ENCODE measurements at places on chromosomes 4 and X.
A peak's percentile ranks its signal among the peaks of the same experiment; 100 is the strongest.

GRCh38 chr4:171582961-171583581, 230.1 kb upstream of the GALNTL6 start:
- DNase-seq = no peak

- no peak for DNase-seq
Measured at GRCh38 chr4:139202991-139203390, 26.0 kb upstream of the ELF2 start.

DNA sequence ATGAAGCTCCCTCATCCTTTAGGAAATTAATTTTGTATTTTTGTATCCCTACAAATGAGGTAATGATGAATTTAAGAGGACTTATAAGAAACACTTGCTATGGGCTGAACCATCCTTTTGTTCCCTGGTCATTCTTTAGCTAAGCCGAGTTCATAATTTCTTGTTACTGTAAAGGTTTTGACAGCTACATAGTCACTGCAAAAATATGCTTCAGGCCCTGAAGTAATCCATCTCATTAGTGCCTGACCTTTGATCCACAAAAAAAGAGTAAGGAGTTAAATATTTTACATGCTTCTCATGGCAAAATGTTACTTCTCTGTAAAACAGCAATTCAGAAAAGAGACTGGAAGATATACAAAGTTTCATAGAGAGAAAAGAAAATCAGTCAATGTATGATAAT, 290.6 kb upstream of the SLIT2 start:
- DNase-seq = peak; percentile 88

DNA sequence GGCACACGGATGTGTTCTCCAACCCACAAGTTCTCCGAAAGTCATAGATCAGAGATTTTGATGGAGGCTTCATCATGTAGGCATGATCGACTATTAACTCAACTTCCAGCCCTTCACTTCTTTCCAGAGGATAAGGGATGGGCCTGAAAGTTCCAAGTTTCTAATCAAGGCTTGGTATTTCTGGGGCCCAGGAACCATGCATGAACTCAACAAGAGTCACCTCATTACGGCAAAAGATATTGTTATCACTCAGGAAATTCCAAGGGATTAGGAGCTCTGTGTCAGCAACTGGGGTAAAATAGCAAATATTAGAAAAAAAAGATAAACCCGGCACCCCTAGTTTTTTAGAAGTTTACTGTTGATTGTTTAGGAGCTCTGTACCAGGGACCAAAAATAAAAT, 240.1 kb upstream of the PPP1R2C start:
- no peak for DNase-seq

GRCh38 chr4:10521424-10521823, 64.2 kb upstream of the ZNF518B start:
- no peak for DNase-seq

GRCh38 chr4:52996261-52997131, 134.4 kb downstream of the RASL11B start:
- peak; percentile 72 for DNase-seq

DNA sequence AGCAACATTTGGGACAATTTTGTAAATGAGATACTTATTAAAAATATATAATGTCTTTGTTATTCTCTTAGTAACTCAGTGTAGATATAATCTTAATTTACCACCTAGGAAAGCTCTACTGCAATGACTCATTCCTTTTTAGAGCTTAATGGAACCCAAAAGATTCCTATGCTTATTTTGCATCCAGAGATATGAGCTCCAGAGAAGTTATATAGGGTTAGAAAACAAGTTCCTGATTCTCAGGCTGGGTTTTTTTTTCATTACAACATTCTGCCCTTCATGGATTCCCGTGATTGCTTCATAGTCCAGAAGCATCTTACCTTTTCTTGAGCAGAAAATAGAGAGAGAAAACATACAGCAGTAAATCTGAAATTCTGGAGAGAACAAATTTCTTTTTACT, 57.9 kb upstream of the CXCL8 start:
- no peak for DNase-seq

DNA sequence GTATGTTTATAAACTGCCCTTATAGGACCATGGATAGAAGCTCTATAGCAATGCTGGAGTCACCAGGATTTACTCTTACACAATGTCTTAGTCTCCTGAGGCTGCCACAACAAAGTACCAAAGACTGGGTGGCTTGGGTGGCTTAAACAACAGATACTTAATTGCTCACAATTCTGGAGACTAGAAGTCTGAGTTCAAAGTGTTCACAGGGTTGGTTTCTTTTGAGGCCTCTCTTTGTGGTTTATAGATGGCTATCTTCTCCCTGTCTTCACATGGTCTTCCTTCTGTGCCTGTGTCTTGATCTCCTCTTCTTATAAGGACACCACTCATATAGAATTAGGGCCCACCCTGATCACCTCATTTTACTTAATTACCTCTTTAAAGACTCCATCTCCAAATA, 2.0 kb upstream of the TRPC3 start:
- no peak for DNase-seq

DNA sequence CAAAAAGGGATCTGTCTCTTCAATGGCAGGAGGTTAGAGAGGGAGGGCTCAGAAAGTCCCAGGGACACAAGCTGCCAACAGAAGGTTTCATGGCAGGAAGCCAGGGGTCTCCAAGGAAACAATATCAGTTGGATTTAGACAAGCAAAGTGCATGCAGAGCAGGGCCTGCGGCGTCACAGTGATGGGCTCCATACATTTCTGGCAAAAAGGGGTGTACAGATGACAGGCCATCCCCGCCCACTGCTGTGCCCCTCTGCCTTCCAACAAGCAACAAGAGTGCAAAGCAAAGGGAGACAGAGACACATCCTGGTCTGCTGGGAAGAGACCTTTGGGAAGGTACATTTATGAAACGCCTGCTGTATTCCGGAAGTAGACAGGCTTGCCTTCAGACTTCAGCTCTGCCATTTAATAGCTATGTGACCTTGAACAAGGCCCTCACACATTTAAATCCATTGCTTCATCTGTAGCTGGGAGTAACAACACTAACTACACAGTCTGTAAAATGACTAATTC, 121.2 kb downstream of the AFAP1 start:
- peak; percentile 70 for DNase-seq

- no peak for DNase-seq
Measured at GRCh38 chr4:189765736-189766135, 174.9 kb upstream of the FRG1 start.

DNA sequence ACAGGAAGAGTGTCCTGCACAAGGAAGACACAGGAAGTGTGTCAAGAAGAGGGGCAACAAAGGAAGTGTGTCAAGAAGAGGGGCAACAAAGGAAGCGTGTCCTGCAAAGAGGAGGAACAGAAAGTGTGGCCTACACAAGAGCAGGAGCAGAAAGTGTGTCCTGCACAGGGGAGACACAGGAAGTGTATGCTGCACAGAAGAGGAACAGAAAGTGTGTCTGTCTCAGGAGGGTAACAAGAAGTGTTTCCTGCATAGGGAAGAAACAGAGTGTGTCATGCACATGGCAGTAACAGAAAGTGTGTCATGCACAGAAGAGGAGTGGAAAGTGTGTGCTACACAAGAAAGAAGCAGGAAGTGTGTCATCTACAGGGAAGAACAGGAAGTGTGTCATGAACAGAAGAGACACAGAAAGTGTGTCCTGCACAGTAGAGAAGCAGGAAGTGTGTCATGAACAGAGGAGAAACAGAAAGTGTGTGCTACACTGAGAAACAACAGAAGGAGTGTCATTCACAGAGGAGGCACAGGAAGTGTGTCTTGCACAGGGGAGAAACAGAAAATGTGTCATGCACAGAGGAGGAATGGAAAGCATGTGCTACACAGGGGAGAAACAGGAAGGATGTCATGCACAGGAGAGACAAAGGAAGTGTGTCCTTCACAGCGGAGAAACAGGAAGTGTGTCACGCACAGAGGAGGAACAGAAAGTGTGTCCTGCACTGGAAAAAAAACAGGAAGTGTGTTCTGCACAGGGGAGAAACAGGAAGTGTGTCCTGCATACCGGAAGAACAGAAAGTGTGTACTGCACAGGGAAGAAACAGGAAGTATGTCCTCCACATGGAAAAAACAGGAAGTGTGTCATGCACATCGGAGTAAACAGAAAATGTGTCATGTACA, 526.4 kb upstream of the PRKX start:
- DNase-seq = no peak

DNA sequence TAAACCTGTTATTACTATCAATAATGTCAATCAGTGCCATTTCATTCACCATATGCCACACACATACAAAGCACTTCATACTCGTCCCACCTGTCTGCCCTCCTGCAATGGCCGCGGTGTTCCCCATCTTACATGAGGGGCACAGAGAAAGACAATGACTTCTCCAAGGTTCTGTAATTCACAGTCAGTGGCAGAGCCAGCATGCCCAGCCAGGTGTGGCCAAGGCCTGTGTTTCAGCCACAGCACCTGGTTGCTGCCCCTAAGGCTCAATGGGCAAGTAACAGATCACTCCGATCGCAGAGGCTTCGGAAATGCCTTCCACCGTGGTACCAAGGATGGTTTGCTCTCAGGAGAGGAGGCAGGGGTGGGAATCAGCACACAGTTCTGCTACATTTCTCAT, 10.9 kb downstream of the AFAP1 start:
- DNase-seq = no peak

GRCh38 chrX:113793563-113793962, 790.3 kb upstream of the HTR2C start:
- peak; percentile 49 for DNase-seq

DNA sequence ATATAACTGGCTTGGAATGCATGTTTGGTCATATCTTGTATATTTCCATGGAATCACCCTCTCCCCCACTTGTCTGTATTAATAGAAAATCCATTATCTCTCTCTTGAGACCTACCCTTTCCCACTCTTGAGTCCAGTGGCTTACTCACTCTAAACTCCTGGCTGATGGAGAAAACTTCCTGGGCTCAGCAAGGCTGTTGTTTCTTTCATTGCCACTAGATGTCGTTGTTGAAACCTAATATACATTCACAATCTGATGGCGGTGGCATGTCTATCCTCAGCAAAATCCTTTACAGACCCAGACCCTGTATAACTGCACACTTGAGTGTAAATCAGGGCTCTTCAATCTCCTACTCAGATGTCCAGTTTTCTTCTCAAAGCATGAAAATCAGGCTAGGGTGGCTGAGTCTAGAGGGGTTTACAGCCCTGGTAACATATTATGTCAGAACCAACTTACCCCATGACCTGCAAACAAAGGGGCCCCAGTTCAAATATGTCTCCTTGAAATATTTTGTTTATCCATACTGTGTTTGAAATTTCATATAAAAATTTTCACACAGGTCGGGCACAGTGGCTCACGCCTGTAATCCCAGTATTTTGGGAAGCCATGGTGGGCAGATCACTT, 70.0 kb upstream of the FAM241A start:
- DNase-seq = peak; percentile 75

GRCh38 chr4:159013692-159014091, 89.2 kb upstream of the RAPGEF2 start:
- DNase-seq = no peak

DNA sequence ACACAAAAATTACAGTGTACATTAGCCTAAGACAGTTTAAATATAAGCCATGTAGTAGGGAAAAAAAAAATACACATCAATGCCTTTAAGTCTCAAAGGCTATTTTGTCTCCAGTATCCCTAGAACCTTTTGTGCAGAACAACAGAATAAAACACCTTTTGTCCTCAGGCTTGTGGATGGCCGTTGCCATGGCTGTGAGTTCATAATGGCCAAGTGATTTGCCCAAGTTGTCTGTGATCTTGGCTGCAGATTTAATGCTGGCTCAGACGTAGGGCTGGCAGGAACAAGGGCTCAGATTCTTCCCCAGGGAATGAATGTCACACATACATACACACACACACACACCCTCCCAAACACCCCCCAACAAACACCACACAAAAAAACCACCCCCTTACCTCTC, 25.3 kb downstream of the GPM6B start:
- no peak for DNase-seq

- peak; percentile 38 for DNase-seq
Measured at GRCh38 chr4:47913330-47913729, 1.1 kb downstream of the NFXL1 start.

GRCh38 chr4:168572002-168572401, 75.2 kb downstream of the PALLD start:
- no peak for DNase-seq

DNA sequence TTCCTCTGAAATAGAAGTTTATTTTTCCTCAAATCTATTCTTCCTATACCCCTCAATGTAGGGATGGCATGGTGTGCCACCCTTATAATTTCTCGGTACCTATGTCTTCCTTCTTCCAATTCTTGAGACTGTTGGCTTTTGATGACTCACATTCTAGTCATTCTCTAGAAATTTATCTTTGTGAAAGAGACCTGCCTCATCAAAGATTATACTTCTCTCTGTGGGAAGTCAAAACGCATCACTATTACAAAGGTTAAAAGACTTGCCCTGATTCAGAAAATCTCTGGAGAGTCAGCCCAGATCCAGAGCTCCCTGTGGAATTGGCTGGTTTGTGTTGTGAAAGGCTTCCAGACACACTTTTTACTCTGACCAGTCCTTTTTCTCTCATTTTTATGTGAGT, 65.9 kb upstream of the FSTL5 start:
- DNase-seq = peak; percentile 10

- no peak for DNase-seq
Measured at GRCh38 chr4:150943818-150944217, 71.3 kb downstream of the LRBA start.

DNA sequence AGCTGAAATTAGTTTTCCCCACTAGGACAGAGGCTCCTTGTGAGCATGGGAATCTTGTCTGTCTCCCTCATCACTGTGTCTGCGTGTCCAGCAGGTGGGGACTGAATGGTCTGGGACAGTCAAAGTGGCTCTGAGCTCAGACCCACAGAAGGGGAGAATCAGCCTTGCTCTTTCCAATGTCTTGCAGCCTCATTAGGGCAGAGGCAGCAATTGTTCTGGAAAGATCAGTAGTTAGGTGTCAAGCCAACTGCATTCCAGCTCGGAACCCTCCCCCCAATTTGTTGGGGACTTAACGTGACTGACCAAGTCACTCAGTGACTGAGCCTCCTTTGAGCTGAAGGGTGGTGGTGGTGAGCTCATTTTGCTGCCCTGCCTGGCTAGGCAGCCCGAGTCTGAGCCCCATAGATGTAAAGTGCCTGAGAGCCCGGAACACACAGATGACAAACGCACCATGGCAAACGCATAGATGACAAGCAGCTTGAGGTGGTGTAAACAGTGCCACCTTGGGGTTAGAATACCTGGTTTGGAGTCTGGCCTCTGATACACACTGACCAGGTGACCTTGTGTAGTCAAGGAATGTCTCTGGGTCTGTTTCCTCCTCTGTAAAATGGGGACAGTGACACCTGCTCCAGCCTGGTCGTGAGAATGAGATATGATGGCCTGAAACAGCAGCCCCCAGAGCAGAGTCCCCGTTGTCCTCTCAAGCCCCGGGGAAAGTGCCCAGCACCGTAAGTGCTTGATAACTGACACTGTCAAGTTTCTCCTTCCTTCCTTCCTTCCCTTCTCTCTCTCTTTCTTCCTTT, 2.7 kb upstream of the SORCS2 start:
- no peak for DNase-seq

DNA sequence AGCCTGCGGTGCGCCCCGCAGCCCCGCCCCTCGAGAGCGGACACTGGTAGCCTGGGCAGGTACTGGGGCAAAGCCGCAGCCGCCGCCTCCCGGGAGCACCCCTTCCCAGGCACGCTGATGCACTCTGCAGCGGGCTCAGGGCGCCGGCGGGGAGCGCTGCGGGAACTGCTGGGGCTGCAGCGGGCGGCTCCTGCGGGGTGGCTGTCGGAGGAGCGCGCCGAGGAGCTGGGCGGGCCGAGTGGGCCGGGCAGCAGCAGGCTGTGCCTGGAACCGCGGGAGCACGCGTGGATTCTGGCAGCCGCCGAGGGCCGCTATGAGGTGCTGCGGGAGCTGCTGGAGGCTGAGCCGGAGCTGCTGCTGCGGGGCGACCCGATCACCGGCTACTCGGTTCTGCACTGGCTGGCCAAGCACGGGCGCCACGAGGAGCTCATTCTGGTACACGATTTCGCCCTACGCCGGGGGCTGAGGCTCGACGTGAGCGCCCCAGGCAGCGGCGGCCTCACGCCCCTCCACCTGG, 401 bp downstream of the SOWAHD start:
- DNase-seq = no peak
